ENCODE measurements at places on chromosomes 1 and 21. TPM values are rescaled to one million over a fixed set of nuclear protein-coding genes. Genes with fewer than 3 reads are reported as not detected.

Gene OR14K1
- total RNA-seq = not detected

Gene NPHP4
- 10.7 TPM for total RNA-seq

GRCh38 chr1:28592321-28593071 is 431 bp downstream of the RAB42 start:
- DNase-seq = no peak

DNA sequence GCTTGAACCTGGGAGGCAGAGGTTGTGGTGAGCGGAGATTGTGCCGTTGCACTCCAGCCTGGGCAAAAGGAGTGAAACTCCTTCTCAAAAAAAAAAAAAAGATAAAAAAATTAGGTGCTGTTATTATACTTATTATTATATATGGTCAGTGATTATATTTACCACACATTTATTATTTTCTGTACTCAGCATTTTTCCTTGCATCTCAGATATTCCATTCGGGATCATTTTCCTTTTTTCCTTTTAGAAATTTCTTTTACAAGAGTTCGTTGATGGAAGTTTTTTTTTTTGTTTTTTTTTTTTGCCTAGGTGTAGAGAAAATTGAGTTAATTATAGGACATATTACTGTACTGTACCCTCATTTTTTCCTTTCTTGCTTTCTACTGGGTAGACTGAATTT is 13.5 kb downstream of the CCDC30 start:
- no peak for DNase-seq

Gene CRNN
- not detected for total RNA-seq

GRCh38 chr1:179029321-179029759 is 3.6 kb downstream of the FAM20B start:
- DNase-seq = no peak

- no peak for DNase-seq
These were observed 33.9 kb upstream of the PIGC start for GRCh38 chr1:172477741-172478140.

Measured in activated naive CD4-positive, alpha-beta T cell treated with anti-CD3 and anti-CD28 coated beads for 36 hours (primary cell).